ENCODE measurements at places on chromosomes 7 and 10. TPM values are rescaled to one million over a fixed set of nuclear protein-coding genes. Genes with fewer than 3 reads are reported as not detected.

SLC26A4 gene
- total RNA-seq = 0.97 TPM

CALHM3 gene
- 0.17 TPM for total RNA-seq

LEP gene
- not detected for total RNA-seq

TMEM236 gene
- 0.11 TPM for total RNA-seq

CUZD1 gene
- 3.0 TPM for total RNA-seq
